ENCODE measurements at places on chromosomes 4 and X. TPM values are rescaled to one million over a fixed set of nuclear protein-coding genes. Genes with fewer than 3 reads are reported as not detected.

Gene MUC7
- total RNA-seq, result not detected

Gene CCDC120
- 0.09 TPM for total RNA-seq

Gene FHDC1
- 0.18 TPM for total RNA-seq

Gene STAP1
- not detected for total RNA-seq

Gene AMMECR1
- total RNA-seq, result 11.1 TPM

Gene PHKA2
- total RNA-seq, result 11.8 TPM

Gene PAGE5
- total RNA-seq, result 1.4 TPM

Gene SMPX
- not detected for total RNA-seq

Gene ERAS
- total RNA-seq, result not detected

Gene FRMD7
- total RNA-seq, result 0.09 TPM

Gene AMBN
- total RNA-seq, result not detected

Gene CCDC110
- total RNA-seq, result 2.0 TPM

Gene TREX2
- 1.8 TPM for total RNA-seq

Gene CTAG1A
- total RNA-seq, result not detected

Gene F9
- total RNA-seq, result not detected

Gene CSAG3
- not detected for total RNA-seq

Gene CPZ
- total RNA-seq, result 14.5 TPM

Data from smooth muscle cell of bladder (primary cell).